ENCODE measurements at places on chromosomes 2 and 18. TPM values are rescaled to one million over a fixed set of nuclear protein-coding genes. Genes with fewer than 3 reads are reported as not detected.

GRCh38 chr2:232292395-232293154 is 86.0 kb upstream of the ALPP start:
- no peak overlapping the region for H3K27ac ChIP-seq
- no peaks in the 10 kb centered on the region for H3K27me3 ChIP-seq
- DNase-seq = peak; percentile 55
- no peaks in the 10 kb centered on the region for H3K36me3 ChIP-seq

- H3K4me1 ChIP-seq = peaks cover 11% of the 10 kb centered on the region
- H3K27ac ChIP-seq = peak overlapping the region; percentile 34
- no peaks in the 10 kb centered on the region for H3K27me3 ChIP-seq
- no peak overlapping the region for H3K4me3 ChIP-seq
- peaks cover 29% of the 10 kb centered on the region for H3K36me3 ChIP-seq
These were observed 2.9 kb downstream of the DUSP11 start for GRCh38 chr2:73776869-73777519.

CDH19 gene
- not detected for total RNA-seq

DNA sequence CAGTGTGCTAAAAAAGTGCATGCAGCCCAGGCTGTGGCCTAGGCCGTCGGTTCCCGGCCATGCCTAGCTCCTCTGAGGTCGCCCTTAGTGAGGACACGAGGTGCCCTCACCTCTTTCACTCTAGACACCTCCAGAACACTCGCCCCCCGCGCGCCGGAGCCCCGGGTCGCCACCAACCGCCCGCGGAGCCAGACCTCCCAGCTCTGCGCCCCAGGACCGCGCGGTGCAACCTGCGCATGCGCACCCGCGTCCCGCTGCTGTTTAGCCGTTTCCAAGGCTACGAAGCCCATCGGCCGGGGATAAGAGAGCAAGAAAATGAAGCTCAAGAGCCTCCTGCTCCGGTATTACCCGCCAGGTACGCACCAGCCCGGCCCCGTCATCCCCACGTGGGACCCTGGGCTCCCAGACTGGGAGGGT is at the start of gene DAW1:
DAW1 (plus strand) TSS at position 257 of the 417 bp plus-strand sequence; CDS start at position 316, 59 bp downstream.
- H3K36me3 ChIP-seq = no peaks in the 10 kb centered on the region
- H3K4me1 ChIP-seq = peaks cover 6% of the 10 kb centered on the region
- DNase-seq = peak; percentile 73

POTEJ gene
- not detected for total RNA-seq

- no peak for DNase-seq
These were observed 2.3 kb downstream of the SLC9A2 start for GRCh38 chr2:102621630-102622029.

- H3K27ac ChIP-seq = no peak overlapping the region
- no peaks in the 10 kb centered on the region for H3K36me3 ChIP-seq
- H3K4me1 ChIP-seq = peaks cover 10% of the 10 kb centered on the region
- peaks cover 12% of the 10 kb centered on the region for H3K27me3 ChIP-seq
These were observed 44.7 kb upstream of the SLC1A4 start for GRCh38 chr2:64944484-64944883.

SCTR gene
- total RNA-seq = 0.97 TPM

GRCh38 chr2:126187668-126188067 is 468.3 kb upstream of the GYPC start:
- DNase-seq = no peak
- no peaks in the 10 kb centered on the region for H3K27me3 ChIP-seq
- H3K4me1 ChIP-seq = no peaks in the 10 kb centered on the region
- H3K27ac ChIP-seq = no peak overlapping the region

DNA sequence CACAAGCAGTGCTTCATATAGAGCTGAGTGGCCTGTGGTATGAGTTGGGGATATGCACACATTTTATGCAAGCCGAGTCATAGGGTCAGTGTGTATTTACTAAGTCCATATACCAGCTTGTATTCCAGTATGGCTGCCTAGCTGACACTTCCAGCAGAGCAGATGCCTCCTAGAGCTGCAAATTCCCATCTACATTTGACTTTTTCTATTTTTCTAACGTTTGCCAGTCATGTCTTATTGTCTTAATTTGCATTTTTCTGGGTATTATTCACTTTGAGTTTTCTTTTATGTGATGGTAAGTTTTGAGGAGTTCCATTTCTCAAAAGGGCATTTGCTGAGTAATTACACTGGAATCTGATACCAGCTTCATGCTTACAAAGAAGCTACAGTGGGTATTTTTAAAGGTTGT is 334.5 kb upstream of the CDH2 start:
- H3K27me3 ChIP-seq = no peaks in the 10 kb centered on the region
- H3K36me3 ChIP-seq = no peaks in the 10 kb centered on the region
- H3K4me1 ChIP-seq = peaks cover 17% of the 10 kb centered on the region
- peak overlapping the region; percentile 32 for H3K27ac ChIP-seq
- no peak overlapping the region for H3K4me3 ChIP-seq
- DNase-seq = no peak

EPC2 gene
- 45.3 TPM for total RNA-seq

DNA sequence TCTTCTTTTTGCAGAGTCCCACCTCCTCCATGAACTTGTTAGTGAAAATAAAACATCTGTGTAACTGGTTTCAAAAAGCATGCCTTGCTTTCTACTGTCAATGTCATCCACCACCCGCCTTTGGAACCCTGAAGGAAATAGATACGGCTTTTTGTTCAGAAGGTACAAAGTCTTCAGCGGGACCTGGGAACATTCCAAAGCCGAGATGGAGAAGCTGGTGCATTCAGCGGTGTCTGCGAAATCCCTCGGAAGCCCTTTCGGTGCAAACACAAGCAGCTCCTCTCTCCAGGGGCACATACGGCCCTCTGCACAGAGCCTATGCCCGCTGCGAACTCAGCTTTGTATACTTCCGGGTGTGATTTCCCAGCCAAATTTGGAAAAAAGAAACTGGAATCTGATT is 555.8 kb upstream of the SALL3 start:
- peaks cover 35% of the 10 kb centered on the region for H3K27me3 ChIP-seq
- DNase-seq = peak; percentile 19

CHPF gene
- total RNA-seq = 78.1 TPM

SPC25 gene
- 10.1 TPM for total RNA-seq

GRCh38 chr2:125479143-125479636 is 1176.8 kb upstream of the GYPC start:
- peaks cover 2% of the 10 kb centered on the region for H3K27me3 ChIP-seq
- no peaks in the 10 kb centered on the region for H3K36me3 ChIP-seq
- DNase-seq = no peak
- H3K4me1 ChIP-seq = no peaks in the 10 kb centered on the region
- H3K27ac ChIP-seq = no peak overlapping the region

- H3K27me3 ChIP-seq = peaks cover 43% of the 10 kb centered on the region
- peak within 1 kb of the TSS; percentile 94 for H3K27ac ChIP-seq
- no peaks in the 10 kb centered on the region for H3K36me3 ChIP-seq
- peaks cover 18% of the 10 kb centered on the region for H3K4me1 ChIP-seq
- peak; percentile 34 for DNase-seq
- H3K4me3 ChIP-seq = peak within 1 kb of the TSS; percentile 86
These were observed at the start of gene L3MBTL4 for GRCh38 chr18:6414723-6415417. Gene L3MBTL4 (minus strand): TSS chr18:6414911. CDS start chr18:6311625, 103,286 bp downstream.

DNA sequence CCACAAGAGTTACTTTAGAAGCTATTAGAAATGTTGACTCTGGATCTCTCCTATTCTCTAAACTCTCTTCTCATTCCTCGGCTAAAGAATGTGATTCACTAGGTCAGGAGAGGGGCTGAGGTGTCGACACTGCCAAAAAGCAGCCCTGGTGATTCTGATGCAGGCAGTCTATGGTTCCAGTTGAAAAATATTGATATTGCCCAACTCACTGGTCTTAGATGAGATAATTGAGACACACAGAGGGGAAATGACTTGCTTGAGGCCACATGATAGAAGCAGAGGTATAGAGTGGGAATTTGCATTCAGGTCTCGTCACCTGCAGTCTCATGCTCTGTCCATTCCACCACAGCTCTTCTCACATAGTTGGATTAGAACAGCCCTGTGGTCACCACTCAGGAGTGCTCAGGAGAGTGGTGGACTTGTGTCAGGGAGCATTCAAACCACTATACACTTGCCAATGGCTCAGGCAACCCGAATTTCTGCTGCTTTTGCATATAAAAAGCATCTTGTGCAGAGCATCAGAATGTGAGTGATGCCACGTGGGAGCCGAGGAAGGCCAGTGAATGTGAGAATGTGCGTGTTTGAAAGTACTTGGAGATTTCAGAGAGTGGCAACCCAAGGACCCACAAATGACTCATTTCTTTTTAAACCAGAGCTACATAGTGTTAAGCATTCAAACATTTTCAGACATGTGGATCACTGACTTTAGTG is 65.1 kb upstream of the CTLA4 start:
- no peak overlapping the region for H3K4me3 ChIP-seq
- H3K27ac ChIP-seq = no peak overlapping the region
- peaks cover 8% of the 10 kb centered on the region for H3K36me3 ChIP-seq
- no peak for DNase-seq
- H3K27me3 ChIP-seq = no peaks in the 10 kb centered on the region

DNA sequence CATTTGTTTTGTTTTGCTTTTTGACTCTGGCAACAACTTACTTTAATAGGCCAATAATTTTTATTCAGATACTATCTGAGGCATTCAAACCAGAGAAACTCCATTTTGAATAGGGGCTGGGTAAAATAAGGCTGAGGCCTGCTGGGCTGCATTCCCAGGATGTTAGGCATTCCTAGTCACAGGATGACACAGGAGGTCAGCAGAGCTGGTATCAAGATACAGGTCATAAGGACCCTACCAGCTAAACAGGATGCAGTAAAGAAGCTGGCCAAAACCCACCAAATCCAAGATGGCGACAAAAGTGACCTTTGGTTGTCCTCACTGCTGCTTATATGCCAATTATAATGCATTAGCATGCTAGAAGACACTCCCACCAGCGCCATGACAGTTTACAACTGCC is 102.2 kb upstream of the XPO1 start:
- H3K4me3 ChIP-seq = no peak overlapping the region
- peaks cover 37% of the 10 kb centered on the region for H3K4me1 ChIP-seq
- peak overlapping the region; percentile 76 for H3K27ac ChIP-seq
- no peak for DNase-seq
- no peaks in the 10 kb centered on the region for H3K27me3 ChIP-seq
- no peaks in the 10 kb centered on the region for H3K36me3 ChIP-seq
